OCI-M1 (cell line): ENCODE measurements at places on chromosomes 11 and 22.

- DNase-seq = peak; percentile 64
Observed at GRCh38 chr11:86395061-86395551, 20.4 kb downstream of the CCDC81 start.

GRCh38 chr11:57379732-57380131 lies 1.2 kb downstream of the PRG3 start:
- peak; percentile 20 for DNase-seq

- peak; percentile 43 for DNase-seq
Observed at GRCh38 chr11:66070604-66071380, 720 bp downstream of the PACS1 start.

DNA sequence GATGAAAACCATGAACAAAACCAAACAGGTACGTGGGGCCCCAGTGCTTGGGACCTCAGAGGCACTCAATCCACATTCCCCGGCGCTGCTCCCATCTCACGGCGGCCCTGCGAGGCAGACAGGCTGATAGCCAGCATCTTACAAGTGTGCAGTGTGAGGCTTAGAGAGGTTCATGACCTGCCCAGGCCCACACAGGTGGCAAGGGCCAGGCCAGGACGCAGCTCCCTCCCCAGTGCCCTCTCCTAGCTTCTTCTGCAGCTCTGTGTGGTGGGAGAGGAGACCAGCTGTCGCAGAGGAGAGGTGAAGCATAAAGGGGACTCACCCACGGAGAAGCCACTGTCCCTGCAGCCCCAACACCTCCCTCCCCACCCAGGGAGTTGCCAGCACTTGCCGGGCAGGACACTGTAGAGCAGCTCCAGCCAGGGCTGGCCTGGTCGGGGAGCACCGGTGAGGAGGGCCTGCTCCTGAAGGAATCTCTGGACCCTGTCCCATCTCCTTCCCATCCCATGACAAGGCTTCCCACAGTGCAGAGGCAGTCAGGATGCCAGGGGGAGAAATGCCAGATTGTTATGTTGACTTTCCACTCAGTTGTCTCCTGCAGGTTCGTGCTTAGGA lies 92.4 kb upstream of the TMEM45B start:
- DNase-seq = no peak

GRCh38 chr22:17786435-17787161 lies 12.3 kb upstream of the BID start:
- peak; percentile 33 for DNase-seq

DNA sequence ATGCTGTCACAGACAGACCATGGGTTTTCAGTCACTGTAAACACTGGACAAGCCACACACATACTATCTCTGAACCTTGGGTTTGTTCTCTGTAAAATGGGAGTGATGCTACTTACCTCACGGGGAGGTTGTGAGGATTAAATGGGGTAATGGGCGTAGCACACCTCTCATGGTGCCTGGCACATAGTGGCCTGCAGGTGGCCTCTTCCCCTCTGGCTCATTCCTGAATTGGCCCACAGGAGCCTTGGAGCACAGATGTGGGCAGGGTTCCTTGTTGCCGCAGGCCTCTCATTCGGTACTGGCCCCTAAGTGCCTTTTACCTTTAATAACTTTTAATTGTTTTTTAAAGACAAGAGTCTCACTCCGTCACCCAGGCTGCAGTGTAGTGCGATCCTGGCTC lies 11.7 kb downstream of the MICAL2 start:
- no peak for DNase-seq

- DNase-seq = no peak
Observed at GRCh38 chr11:111967649-111968048, 30.5 kb downstream of the DIXDC1 start.

- DNase-seq = no peak
Observed at GRCh38 chr11:117900720-117901440, 24.4 kb upstream of the FXYD6 start.

- DNase-seq = peak; percentile 91
Observed at GRCh38 chr11:78446210-78446609, 28.6 kb upstream of the GAB2 start.

- peak; percentile 19 for DNase-seq
Observed at GRCh38 chr11:106087815-106088435, 10.5 kb downstream of the AASDHPPT start.

- DNase-seq = no peak
Observed at GRCh38 chr11:21412652-21413383, 743.4 kb downstream of the NELL1 start.

- no peak for DNase-seq
Observed at GRCh38 chr11:70500076-70500847, 101.9 kb downstream of the CTTN start.

DNA sequence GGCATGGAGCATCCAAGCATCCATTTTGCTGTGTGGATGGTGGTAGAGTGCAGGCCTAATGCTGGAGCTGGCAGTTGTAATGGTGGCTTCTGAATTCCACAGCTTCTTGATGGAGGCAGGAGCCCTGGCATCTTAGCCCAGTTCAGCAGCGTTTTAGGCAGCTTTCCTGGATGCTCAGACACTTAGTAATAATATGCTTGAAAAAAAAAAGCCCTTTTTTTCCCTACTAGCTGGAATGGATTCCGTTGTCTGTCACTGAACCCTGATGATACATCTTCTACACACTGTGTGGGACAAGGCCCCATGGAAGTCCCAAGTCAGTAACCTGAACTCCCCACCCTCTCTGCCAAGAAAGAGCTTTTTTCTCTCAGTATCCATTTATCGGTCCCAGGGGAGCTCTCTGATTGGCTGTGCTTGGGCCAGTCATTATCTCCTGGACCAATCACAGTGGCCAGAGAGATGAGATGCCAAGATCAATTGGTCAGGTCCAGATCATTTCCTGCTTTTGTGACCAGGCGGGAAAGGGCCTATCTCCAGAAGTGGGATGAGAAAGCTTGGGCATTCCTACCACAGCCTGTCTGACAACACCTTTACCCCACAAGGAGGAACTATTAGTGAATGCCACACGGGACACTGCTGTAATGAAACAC lies 34.2 kb downstream of the MCM5 start:
- no peak for DNase-seq

GRCh38 chr11:86442420-86442819 lies 67.7 kb downstream of the CCDC81 start:
- no peak for DNase-seq

DNA sequence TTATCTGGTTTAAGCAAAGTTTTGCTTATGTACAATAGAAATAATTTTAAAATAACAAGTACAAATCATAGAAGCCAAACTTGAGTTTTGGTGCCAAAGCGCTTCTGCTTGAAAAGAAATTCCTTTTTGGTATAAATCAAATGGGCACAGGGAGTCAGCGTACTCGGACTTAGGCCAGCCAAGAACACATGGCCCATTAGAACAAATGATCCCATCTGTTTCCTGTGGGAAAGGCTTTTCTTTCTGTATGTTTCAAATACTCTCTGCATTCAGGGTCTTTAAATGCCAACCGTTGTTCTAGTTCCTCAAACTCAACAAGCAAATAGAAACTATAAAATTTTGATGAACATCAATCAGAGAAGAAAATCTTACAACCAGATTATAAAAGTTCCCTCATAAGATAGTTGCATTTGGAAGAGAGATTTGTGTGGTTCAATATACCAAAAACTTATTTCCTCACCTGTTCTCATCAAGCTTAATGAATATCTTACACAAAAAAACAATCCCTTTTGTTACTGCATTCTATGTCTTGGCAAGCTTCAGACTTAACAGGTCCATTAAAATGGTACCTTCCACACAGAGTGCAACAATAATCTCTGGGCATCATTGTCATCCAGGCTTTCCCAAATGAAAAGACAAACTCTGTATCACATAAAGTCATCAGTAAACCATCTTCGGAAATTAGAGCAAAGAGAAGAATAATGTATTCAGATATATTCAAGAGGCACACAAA lies 739.8 kb upstream of the API5 start:
- DNase-seq = no peak

GRCh38 chr11:126738295-126739031 lies 262.1 kb downstream of the KIRREL3 start:
- DNase-seq = no peak

DNA sequence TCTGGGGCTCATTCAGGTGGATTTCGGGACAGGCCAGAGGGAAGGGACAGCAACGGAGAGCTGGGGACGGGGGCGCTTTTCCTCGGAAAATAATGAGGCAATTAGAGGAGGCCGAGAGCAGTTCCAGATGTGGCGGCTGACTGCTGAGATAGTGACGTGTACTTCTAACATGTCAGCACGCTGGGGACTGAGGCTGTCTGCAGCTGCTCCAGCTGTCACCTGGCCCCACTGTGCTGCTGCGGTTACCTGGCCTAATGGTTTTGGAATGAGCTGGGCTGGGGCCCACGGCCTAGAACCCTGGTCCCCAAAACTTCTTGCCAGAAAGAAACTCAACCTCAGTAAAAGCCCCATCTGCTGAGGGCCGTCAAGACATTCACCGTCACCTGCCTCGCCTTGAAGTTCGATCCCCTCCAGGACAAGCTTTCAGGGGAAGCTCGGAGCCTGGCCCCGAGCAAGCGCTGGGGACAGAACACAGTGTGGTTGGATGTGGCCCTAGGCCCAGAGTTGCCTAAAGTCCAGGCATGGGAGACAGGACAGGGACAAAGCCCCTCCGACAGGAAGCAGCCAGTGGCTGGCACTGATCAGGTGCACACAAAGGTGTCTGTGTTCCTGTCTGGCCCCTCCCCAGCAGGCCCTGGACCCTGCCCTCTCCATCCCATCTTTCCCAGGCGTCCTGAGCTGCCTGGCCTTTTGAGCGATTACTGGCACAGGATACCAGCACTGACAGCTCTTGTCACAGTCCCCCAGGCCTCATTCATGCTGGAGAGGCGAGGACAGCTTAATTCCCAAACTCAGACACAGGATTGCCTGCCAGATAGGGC lies 22.1 kb downstream of the RPUSD4 start:
- no peak for DNase-seq

- no peak for DNase-seq
Observed at GRCh38 chr11:46677169-46677568, 23.2 kb downstream of the ARHGAP1 start.
